IgD-negative memory B cell (primary cell): ENCODE measurements at places on chromosomes 2 and 18. TPM values are rescaled to one million over a fixed set of nuclear protein-coding genes. Genes with fewer than 3 reads are reported as not detected.

The GKN2 gene
- not detected for polyA plus RNA-seq

The DYNC2LI1 gene
- 5.6 TPM for polyA plus RNA-seq

The TRABD2A gene
- polyA plus RNA-seq = 5.7 TPM

The CNOT9 gene
- 16.7 TPM for polyA plus RNA-seq

The NT5C1B gene
- 0.55 TPM for polyA plus RNA-seq

The AQP12B gene
- polyA plus RNA-seq = not detected
